Cortex of kidney (tissue), 1 donor: ENCODE measurements at places on chromosomes 11 and 22.

DNA sequence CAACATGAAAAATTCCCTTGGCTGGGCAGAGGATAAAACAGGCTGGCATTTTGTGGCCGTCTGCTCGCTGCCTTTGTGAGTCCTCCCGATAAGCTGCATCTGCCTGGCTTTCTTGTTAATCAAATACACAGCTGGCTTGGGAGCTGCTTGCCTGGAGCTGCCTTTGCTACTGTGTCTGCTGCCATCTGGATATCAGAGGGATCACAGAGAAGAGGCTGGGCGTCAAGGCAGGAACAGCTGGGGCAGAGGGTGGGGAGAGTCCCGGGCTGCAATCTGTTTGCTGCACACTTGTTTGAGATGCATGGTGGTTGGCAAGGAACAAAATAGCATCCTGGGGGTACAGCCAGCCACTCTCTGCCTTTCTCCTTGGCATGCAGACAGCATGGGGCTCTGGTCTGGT lies 36.0 kb downstream of the COMMD9 start:
- no peak for DNase-seq

DNA sequence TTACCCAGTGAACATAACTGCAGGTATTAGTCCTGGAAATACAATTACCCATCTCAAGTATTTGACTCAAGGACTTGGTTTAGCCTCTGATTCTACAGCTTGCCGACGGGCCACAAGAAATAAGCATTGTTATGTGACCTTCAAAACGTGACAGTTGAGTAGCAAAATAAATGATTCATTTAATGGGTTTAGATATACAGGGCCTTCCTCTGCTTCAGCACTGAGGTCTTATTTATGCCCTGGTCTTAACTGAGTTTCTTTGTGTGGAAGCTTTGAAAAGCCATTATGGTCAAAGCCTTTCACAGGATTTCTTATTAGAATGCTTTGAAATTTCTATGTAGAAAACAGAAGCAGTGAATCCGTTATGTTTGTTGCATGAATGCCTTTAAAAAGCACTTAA lies 899.2 kb upstream of the API5 start:
- no peak for DNase-seq

DNA sequence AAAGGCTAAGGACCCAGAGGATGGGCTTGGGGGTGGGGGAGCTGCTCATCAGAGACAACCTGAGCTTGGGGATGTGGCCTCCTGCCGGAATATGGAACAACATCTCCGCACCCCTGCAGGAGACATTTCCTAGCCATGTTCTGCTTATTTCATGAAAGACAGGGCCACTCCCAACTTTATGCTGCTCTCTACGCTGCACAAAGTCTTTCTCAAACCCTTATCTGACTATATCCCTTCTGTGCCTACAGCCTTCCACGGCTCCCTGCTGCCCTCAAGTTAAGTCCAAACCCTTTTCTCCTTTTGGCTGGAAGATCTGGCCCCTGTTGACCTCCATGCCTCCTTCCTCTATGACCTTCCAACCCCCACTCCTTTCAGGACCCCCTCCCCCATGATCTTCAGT lies 562.0 kb downstream of the MN1 start:
- no peak for DNase-seq

- no peak for DNase-seq
These were observed 156.9 kb upstream of the SNX19 start for GRCh38 chr11:131073167-131073566.

DNA sequence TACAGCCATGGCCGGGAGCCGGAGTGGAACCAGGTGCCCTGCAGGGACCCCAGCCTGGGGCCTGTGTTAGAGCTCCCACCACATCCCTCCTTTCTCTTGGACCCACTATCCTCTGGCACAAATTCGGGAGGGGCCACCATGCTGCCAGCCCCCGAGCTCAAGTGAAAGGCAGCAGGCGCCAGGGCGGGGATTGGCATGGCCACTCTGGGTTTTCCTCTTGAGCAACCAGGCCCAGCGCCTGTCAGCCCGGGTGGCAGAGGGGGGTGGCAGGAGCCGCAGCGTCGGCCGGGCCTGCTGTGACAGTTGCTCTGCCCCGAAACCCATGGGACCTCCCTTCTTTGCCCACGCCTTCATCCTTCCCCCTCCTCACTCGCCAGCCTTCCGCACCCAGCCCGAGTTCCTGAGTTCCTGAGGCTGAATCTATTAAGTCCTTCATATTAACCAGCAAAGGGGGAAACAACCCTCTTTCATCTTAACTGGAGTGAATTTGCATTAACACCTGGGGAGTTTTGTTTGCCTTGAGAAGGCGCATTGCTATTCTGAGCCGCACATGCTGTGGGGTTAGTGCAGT lies 16.8 kb upstream of the CABP7 start:
- no peak for DNase-seq

GRCh38 chr11:12800032-12800671 lies 125.9 kb downstream of the TEAD1 start:
- DNase-seq = no peak
